ENCODE measurements at places on chromosomes 2 and 18. TPM values are rescaled to one million over a fixed set of nuclear protein-coding genes. Genes with fewer than 3 reads are reported as not detected.

- DNase-seq: no peak
Observed at GRCh38 chr2:60106836-60107529, 446.5 kb downstream of the BCL11A start.

GRCh38 chr2:179900655-179901054 lies 39.2 kb upstream of the ZNF385B start:
- no peak for DNase-seq

DNA sequence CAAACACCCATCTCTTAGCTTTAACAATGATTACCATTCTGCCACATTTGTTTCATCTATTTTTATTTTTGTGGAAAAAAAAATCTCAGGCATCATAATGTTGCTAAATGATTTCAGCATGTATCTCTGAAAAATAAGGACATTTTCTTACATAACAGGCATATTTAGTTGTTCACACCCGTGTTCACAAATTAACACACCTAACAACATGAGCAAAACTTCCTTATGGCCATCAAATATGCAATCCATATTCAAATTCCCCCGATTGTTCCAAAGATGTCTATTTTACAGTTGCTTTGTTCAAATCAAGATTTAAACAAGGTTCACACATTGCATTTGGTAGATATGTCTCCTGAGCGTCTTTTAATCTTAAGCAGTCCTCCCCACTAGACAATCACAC lies 29.2 kb downstream of the TMEM177 start:
- no peak for DNase-seq

The ACMSD gene
- total RNA-seq: not detected

DNA sequence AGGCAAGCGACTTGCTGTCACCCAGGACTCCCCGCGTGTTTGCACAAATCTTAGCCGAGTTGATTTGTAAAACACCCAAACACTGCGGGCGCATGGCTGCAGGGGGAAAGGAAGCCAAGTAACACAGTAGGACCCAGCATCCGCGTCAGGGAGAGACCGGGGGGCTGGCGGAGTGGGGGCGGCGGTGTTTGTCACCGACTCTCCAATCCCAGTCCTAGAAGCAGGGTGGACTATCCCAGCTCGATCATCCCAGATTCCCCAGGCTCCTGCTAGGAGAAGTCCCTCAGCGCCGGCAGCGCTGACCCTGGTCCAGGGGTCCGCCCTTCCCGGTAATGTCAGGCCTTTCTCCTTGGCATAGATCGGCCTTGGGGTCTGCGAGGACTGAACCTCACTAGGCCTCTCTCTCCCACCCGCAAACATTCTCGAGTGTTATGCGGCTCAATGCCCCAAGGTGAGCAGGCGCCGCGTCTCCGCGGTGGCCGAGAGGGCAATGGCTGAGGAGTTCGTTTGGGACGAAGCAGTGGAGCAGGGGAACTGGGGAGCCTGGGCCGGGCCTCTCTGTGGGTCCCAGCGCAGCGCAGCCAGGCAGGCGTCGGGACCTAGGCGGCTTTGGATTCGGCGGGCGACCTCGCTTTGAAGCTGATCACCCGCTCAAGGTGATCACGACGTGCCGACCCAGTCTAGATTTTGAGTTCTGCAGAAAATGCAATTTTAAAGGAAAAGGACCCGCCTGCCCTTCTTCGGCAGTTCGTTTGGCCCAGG lies 1.5 kb upstream of the GDF7 start:
- DNase-seq: no peak
